ENCODE measurements at places on chromosomes 6 and 20.

GRCh38 chr20:36924167-36925045 is 27.1 kb downstream of the SAMHD1 start:
- no peak for DNase-seq

GRCh38 chr20:23513164-23513563 is 22.2 kb downstream of the CST8 start:
- no peak for DNase-seq

- DNase-seq: no peak
These were observed 60.1 kb downstream of the ADTRP start for GRCh38 chr6:11718463-11718862.

DNA sequence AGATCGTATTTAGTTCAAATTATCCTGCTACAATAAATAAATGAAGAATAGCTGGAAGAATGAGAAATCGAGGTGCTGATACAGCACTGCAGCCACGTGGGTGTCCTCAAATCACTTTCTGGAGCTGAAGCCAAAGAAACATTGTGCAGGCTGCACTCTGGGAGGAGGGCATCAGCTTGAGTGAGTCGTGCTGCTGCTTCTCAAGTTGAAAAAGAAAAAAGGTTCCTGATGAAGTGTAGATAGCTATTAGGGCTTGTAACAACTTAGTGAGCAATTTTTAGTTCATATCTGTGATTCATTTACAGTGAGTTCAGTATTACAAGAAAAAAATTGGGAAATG is 40.5 kb downstream of the DSE start:
- no peak for DNase-seq

GRCh38 chr20:16527438-16527837 is 45.8 kb downstream of the KIF16B start:
- no peak for DNase-seq

DNA sequence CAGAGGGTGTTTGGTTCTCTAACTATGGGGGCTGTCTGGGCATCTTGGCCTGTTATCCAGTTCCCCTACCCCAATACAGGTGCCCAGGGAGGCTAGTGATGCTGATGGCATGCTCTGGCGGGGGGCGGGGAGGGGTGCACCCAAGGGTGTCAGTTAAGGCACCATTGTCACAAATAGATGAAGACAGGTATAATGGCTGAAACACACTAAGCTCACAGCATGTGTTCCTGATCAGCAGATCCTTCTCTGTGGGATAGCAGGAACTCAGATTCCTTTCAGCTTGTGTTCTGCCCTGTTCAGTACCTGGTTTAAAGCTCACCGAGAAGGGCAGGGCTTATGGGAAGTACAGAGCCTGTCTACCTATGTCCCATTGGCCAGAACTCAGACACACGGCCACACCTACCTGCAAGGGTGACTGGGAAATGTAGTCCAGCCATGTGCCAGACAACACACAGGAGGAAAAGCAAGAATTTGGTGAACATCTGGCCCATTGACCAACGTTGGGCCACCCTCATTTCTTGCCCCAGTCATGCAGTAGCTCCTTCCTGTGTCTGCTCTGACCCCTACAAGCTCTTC is 3.4 kb upstream of the RSPO4 start:
- peak; percentile 74 for DNase-seq

DNA sequence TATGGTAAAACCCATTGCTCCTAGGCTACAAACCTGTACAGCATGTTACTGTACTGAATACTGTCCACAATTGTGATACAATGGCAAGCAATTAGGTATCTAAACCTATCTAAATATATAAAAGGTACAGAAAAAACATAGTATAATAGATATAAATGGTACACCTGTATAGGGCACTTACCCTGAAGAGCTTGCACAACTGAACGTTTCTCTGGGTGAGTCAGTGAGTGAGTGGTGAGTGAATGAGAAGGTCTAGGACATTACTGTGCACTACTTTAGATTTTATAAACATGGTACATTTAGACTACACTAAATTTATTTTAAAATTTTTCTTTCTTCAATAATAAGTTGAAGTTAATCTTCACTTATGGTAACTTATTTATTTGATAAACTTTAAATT is 119.9 kb upstream of the CEP85L start:
- DNase-seq: no peak

DNA sequence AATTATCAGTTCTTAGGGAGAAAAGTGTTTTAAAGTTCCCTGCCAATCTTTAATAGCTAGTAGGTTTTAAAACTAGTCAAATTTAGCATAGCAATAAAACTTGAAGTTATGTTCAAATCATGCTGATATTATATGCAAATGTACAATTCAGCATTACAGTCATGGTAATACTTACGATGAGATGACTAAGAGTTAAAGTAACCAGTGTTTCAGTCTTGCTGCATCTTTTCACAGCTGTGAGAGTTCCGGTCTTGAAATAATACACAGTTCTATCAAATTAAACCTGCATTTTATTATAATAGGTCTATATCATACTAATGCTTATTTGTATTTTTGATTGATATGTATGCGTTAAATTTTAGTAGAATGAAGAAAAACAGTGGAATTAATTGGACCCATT is 26.1 kb downstream of the POPDC3 start:
- DNase-seq: no peak

DNA sequence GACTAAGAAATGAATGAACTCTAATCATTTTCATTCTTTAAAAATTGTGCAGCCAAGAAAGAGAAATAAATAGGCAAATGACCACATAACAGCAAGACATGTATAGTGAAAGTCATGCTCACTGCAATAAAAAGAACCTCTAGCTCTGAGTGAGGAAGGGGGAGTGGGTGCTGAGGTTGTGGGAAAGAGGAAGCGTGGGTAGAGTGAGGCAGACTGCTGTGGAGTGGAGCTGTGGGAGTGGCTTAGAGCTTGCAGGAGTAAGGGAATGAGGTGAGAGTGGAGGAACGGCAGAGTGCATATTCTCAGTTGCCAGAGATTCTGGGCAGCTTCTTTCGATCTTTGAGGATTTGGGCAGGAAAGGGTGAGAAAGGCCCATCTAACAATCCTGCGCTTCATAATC is 10.4 kb downstream of the DEFB129 start:
- DNase-seq: no peak

DNA sequence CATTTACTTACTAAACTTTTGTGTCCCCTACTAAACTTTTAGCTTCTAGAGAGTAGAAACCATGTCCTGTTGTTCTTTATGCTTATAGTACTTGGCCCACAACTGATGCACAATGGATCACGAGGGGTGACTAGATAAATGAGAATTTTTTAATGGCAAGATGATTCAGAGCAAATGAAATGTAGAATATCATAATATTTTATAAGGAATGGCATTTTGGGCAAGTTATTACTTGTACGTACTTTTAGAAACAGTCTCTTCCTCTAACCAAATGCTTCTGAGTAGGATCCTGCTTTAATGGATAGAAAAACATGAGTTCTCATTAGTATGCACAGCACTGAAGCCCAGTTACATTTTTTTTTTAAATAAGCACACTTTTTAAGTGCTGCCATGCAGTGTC is 336.3 kb downstream of the NRN1 start:
- DNase-seq: no peak

DNA sequence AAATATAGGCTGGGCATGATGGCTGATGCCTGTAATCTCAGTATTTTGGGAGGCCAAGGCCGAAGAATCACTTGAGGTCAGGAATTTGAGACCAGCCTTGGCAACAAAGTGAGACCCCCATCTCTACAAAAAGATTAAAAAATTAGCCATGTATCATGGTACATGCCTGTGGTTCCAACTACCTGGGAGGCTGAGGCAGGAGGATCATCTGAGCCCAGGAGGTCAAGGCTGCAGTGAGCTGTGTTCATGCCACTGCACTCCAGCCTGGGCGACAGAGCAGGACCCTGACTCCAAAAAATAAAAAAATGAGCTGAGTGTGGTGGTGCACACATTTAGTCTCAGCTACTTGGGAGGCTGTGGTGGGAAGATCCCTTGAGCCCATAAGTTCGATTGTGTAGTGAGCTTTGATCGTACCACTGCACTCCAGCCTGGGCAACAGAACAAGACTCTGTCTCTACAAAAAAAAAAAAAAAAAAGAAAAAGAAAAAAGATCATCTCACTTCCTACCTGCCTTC is 10.1 kb upstream of the GUCA1B start:
- no peak for DNase-seq

DNA sequence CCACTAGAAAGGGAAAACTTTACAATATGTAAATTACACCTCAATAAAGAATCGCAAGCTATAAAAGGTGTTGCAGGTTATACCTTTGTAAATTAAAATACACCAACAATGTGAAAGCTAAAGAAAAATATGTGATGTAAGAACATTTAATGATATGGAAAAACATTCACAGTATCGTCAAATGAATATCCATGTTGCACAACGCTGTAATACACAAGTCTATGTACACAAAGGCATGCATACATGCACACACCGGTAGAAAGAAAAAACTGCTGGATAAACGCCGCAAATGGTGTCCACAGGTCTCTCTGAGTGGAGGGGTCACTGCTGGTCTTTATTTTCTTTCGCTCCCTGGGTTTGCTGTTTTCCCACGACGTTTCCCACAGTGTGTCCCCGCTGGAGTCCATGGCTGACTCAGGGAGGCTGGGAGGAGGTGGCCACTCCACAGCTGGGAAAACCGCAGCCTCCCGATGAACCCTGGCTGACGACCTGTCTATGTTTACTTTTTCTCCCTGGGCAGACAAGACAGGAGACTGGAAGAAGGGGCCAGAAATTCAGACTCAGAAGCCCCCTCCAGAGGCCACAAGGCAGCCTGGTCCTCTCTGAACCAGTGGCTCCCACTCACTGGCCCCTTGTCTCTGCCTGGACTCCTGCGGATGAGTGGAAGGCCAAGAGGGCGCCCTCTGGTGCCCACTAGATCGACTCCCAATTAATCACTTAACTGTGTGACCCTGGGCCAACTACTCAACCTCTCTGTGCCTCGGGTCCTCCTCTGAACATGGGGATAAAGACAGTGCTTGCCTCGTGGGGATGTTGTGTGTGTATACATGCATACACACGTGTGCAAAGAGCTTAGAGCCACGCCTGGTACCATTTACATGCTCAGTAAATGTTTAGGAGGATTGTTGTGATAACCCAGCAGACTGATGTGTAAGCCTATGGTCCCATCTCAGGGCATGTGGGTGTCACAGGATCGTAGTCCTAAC is 12.8 kb upstream of the BPI start:
- DNase-seq: no peak

DNA sequence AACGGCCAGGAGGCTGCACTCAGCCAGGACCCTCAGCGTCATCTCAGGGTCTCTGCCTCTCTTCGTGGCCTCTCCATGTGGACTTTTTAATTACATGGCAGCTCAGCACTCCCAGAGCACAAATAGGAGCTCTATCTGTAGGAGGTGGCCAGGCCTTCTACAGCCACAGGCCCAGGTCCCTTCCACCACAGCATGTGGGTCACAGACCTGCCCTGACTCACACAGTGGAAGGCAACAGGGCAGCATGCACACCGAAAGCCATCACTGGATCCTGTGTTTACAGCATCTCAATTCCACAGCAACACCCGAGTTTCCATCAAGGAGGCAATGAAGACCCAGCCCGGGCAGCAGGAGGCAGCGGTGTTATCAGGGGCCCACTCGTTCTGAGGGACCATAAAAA is 65.8 kb upstream of the CD93 start:
- no peak for DNase-seq

DNA sequence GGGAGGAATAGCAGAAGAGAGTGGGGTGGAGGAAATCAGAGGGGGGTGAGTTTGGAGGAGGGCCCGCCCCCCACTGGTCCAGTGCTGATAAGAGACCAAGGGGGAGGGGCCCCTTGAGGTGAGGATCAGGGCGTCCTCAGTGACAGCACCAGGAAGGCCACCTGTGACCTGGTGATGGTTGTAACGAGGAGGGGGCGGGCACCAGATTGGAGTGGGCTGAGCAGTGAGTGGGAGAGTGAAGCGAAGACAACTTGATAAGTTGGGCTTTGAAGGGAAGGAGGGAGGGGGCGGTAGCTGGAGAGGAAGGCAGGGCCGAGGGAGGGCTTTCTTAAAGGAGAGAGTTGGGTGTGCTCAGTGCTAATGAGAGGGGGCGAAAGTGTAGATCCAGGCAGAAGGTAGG is 30.7 kb downstream of the CDH22 start:
- no peak for DNase-seq

DNA sequence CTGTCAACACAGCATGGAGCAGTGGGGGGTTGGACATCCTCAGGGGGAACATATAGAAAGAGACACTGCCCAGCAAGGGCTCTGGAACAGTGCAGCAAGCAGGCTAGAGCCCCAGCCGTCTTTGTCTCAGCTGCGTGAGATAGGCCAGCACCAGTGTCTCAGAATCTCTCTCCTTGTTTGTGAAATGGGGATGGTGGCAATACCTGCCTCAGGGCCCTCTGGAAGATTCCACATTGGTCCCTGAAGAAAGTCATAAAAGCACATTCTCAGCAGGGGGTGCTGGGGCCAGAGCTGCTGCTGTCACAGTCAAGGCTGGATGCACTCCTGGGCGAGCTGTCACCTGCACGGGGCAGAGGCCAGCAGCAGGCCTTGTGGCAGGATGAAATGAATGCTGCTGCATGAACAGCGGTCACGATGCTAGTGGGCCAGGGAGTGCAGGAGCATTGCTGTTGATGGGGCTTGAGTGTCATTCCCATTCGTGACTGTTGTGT is 121.7 kb downstream of the SYCP2 start:
- DNase-seq: no peak

- DNase-seq: peak; percentile 16
These were observed 38.0 kb downstream of the PIM1 start for GRCh38 chr6:37207903-37208456.

DNA sequence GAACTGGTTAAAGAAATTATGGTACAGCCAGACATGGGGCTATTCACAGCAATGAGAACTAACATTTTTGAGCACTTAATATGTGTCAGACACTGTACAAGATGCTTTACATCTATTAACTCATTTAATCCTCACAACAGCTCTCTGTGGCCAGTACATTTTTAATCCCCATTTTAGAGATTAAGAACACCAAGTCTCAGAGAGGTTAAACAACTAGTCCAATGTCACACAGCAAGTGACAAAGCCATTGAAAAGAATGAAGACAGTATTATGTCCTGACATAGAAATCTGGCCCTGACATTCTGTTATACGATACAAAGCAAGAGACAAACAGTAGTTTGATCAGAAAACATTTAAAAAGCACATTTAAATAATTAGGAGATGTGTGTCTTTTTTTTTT is 3.8 kb upstream of the CSNK2A1 start:
- no peak for DNase-seq

DNA sequence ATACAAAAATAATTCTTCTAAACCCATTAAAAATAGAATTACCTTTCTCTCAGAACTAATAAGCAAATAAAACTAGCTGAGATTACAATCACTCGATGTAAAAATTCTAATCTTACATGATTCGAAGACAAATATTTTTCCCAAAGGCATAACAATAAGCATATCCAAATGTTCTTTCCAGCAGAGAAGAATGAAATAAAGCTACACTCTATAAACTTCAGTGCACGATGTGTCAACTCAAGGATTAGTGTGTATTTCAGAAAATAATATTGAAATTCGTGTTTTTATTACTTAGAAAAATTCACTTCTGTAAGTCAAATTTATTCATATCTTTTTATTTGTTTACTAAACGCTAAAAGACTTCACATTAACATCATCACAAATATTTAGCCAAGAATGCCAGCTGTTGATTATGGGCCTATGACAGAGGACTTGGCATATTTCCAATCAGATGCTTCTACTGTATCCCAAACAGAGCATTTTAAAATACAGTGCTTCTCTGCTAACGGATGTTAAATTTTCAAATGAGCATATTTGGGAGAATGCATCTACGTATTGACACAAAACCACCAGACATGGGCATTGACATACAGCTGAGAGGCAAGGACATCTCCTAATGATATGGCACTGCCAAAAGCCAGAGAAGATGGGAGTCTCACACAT is 54.7 kb upstream of the PDE7B start:
- peak; percentile 24 for DNase-seq

Measured in brain (organoid and tissue), 16 donors.